ENCODE measurements at places on chromosomes 7 and 10.
A peak's percentile ranks its signal among the peaks of the same experiment; 100 is the strongest.

DNA sequence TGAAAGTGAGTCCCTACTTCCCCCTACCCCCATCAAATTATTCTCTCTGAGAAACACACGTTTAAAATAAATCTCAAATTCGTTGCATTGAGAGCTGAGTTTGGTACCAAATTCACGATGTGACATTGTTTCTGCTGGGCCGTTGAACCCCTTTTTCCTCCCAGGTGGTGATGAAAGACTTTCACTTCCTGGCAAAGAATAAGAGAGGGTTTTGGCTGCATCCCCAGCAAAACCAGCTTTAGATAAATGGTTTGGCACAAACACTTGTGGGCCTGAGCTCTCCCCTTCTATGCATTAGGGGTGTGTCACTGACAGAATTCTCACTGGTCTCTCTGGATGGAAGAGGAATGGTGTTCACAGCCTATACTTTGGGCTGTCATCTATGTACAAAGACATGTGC is 8.8 kb upstream of the DNTT start:
- DNase-seq = no peak

DNA sequence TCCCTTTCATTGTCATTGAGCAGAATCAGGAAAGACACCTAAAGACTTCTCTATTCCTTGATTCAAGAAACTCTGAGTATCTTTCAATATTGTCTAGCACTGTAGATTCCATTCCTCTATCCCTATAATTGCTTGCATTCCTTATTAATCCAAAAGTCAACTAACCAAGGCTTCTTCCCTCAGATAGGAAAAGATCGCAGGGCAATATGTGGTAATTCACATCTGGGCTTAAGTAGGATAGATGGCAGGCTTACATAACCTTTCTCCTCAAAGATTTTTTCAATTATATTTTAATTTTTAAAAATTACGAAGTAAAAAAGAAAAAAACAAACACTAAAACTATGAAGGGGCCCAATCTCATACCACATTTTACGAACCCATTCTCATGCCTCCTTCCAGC is 7.1 kb upstream of the ARHGAP21 start:
- DNase-seq = no peak

GRCh38 chr7:37666026-37666799 is 17.4 kb upstream of the GPR141 start:
- DNase-seq = no peak

DNA sequence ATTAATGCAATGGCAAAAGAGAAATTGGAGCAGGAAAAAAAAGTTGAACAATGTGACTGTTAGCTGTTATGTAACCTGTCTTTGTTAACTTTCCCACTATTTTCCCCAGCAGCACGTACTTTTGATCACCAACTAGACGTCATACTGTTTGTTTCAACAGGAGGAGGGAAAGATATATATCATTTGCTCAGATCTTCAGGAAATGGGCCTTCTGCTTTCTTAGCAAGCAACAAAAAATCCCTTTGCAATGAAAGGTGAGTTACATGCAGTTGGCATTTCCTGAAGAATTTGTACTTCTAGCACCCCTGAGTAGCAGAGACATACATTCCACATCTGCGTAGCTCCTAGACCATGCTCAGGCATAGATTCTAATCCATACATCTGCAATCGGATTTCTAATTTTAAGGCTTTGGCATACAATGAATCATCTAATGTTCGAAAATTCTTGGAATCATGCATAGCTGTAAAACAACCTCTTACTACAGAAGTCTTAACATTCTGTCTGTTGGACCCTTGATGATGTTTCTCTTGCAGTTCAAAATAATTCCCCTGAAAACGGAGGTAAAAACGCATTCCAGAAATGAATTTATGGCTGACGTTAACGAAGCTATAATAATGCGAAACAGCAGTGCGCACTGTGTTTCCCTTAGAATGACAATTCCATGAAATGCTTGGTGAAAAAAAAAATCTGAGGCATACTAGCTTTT is 286.9 kb upstream of the MGMT start:
- DNase-seq = no peak

DNA sequence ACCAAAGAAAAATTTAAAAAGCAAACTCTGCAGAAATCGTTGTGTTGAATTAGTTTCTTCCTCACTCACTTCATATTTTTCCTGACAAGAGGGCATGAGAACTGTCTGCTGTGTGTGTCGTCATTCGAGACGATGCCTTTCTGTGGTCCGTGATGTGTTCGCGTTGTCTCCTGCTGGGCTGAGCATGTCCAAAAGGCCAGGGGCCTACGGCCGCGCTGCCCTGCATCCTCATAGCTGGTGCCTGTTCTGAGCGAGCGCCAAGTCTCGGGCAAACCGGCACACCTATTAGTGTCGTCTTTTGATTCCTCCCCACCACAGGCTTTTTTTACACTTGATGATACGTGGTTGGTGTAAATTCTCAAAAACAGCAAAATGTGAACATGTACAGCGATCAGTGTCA is 27.4 kb downstream of the WDR37 start:
- no peak for DNase-seq

DNA sequence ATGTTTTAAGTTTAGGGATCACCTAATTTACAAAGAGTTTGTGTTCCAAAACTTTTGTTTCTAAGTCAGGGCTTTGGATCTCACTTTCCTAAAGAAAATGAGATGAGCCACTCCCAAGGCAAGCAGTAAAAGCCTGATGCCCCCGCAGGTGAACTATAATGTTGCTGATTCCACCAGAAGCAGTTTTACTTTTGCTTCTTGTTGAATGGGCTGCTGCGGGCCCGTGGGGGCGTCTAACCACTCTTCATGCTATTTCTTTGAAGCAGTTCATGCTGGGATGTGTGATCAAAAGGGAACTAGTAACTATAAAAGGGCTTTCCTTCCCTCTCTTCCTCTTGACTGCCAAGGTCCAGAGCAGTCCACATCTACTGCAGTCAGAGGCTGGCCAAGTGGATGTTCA is 118.7 kb upstream of the NEBL start:
- no peak for DNase-seq

DNA sequence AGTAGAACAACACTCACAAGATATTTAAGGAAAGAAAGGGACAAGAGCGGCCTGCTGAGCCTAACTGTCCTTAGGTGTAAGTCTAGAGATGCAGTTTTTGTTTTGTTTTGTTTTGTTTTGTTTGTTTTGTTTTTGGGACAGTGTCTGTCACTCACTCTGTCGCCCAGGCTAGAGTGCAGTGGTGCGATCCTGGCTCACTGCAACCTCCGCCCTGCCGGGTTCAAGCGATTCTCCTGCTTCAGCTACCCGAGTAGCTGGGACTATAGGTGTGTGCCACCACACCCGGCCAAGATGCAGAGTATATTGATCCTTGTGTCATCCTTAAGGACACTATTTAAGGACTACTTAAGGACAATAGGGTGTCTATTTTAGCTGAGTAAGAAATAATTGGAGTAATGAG is 84.1 kb upstream of the PARD3 start:
- no peak for DNase-seq

DNA sequence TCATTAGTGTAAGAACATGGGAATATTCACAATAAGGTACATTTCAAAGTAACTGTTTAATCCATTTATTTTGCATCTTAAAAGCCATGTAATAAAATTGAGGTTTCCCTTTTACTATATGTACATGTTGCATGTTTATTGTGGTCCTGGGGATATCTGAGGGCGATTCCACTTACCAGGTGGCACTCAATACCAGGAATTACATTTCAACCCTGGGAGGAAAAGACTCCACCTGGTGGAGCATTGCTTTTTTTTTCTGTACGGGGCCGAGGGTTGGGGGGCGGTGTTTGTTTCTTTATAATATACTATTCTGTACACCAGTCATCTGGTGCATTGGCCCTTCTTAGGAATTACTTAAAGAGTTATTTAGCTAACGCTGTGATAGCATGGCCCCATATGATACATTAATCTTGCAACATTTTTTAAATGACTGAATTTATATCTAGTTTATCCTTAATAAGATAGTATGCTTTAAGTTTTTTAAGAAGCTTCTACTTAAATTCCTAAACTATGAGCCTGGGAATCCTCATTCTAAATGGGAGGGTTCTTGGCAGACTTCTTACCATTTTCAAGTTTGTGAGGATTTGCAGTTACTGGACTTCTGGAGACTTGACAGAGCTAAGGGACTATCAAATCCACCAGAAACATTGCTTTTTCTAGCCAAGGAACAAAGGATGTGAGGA is 7.2 kb upstream of the HGF start:
- DNase-seq = no peak

DNA sequence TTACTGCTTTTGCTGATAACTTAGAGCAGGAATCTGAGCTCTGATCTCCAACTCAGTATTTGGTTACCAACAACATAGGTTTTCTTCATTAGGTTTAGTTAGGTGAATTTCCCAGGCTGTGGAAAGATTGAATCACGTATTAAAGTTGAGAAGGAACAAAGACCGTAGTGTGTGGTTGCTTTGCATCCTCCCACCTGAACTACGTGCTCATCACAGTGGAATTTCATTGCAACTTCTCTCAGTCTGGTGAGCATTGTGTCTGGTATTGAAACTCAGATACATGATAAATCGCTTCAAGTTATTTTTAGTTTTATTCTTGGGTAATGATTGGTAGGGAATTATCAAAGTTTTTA is 139.4 kb upstream of the AKR1E2 start:
- DNase-seq = peak; percentile 40

GRCh38 chr7:112254156-112254555 is 47.7 kb downstream of the ZNF277 start:
- DNase-seq = no peak

DNA sequence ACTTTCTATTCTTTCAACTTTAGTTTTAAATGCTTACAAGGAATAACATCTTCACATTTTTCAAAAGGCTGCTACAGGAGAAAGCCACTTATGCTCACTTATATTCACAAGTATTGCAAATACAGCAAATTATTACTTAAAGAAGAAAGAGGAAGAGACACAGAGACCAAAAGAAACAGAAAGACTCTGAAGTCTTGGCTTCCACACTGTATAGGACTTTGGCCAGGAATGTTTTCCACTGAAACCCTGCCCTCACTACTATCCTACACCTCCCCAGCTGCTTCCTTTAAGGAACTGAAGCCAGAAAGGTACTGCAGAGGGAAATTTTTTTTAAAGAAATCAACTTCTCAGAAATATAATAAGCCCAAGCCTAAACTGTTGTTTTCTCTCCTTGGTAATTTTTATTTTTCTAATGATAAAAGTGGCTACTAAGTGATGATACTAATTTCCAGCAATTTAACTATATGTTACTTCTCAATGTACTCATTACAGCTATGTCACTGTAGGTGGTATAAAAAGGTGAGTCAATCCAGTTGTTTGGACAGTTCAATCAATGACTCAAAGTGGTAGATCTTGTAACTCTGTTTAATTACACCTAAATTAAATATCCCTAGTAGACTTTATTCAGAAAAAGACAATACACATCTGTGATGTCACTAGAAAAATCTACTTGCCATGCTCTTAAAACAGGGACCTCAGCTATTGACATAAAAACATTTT is 231.6 kb downstream of the GRM8 start:
- no peak for DNase-seq

GRCh38 chr10:15092855-15093408 is 4.2 kb upstream of the RPP38 start:
- no peak for DNase-seq

GRCh38 chr7:77235276-77235675 is 35.7 kb upstream of the FGL2 start:
- no peak for DNase-seq

- DNase-seq = no peak
Measured at GRCh38 chr7:43944286-43944685, 18.1 kb downstream of the UBE2D4 start.

GRCh38 chr7:36985866-36986400 is 261.6 kb upstream of the AOAH start:
- no peak for DNase-seq

DNA sequence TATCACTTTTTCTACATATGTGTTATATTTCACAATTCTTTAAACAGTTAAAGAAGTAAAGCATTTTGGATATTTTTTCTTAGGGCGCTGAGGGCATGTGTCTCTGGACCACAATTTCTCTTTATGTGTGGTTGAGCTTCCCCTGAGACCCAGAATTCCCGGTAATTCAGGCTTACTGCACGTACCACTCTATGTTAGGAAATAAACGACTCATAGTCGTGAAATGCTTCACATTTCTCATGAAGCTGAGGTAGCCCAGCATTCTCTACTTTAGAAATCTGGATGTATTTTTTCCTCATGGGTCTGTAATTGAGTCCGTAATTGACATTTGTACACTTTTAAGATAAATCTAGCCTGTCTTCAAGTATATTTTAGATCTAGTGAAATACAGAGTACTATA is 170.6 kb downstream of the FZD1 start:
- no peak for DNase-seq

DNA sequence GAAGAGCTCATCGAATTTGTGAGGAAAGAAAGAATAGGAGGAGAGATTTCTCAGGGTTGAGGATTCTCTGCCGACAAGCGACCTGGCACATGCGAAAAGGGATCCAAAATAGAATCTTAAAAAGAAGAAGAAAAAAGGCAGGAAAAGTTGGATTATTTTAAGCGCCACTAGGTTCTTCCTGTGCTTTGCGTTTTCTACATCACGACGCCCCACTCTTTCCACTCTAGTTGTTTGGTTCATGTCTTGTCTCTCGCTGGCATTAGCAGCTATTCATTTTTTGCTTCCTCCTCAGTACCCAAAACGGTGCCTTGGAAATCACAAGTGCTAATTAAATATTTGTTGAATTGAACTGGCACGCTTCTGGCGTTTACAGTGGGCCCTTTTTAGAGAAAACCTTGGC is 674 bp upstream of the FRA10AC1 start:
- DNase-seq = no peak

GRCh38 chr10:69318867-69319727 is 40.8 kb downstream of the HK1 start:
- DNase-seq = peak; percentile 79

- DNase-seq = no peak
Measured at GRCh38 chr10:9010093-9010492, 955.6 kb downstream of the GATA3 start.

DNA sequence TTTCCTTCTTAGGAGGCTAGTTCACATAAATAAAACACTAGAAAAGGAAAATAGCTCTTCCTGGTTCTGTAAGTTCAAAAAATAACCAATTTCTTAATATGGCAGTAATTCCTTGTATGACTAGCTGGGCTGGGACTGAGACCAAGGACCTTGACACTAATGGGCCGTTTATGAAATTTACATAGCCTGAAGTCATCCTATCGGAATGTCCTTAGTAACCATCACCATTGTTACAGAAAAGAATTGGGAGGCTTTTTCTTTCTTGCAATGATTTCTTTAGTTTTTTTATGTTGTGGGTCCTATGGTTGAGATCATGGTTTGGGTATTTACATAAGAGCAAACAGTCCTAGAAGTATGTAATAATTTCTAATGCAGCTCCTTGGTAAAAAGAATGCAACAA is 87.1 kb upstream of the HDAC9 start:
- DNase-seq = no peak

- no peak for DNase-seq
Measured at GRCh38 chr10:13990392-13990805, 340.3 kb downstream of the FRMD4A start.

DNA sequence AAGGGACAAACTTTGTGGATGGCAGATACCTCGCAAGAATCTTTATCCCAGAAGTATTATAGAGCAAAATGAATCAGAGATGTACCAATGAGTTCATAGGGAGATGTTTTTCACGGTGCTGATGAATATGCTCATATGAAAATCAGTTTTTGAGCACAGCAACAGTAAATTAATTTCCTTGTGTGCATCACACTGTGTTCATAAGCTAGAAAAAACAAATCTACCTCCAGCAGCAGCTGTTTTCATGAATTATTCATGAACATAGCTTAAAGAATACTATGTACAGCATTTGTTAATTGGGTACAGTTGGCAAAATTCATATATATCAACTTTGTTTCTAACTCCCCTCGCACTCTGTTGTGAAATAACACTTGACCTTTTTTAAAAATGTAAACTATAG is 809.8 kb downstream of the GRM8 start:
- no peak for DNase-seq

- DNase-seq = no peak
Measured at GRCh38 chr10:115989621-115990020, 283.4 kb downstream of the GFRA1 start.
